ENCODE measurements at places on chromosomes 16 and 17.

DNA sequence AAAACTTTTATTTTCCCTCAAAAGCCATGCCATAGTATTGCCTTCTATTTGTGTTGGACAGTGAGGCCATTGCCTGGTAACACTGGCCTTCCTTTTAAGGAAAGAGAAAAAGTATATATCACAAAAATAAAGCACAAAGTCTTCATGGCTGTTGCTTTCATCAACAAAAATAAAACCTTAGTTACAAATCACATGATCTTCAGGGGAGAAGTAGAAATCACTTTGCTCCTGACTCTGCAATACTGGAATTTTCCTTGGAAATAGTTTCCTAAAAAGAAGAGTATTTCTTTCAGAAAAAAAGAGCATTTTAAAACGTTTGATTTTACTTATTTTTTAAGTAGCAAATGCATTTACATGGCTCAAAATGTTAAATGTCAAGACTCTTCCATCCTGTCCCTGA is 41.9 kb downstream of the FAM20A start:
- peak; percentile 67 for DNase-seq

DNA sequence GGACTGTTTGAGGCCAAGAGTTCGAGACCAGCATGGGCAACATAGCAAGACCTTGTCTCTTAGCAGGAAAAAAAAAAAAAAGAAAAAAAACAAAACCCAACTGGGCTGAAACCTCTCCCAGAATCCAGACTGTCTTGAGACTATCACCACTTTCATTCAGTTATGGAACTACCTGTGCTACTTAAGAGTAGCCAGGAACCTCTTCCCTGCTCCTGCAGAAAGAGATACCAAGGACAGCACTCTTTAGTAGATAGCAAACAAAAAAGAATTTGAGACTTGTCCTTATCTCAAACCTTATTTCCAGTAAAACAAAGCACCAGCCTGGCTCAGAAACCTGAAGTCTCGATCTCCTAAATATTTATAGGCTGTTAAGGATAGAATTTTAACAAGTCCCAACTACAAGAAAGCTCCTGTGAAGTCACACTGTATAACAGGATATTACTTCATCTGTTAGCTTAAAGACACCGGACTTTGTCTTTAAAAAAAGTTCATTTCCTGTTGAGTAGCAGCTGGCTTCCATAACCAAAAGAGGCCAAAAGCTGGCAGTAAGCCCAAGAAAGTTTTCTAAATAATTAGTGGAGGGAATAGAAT is 5.1 kb downstream of the CDR2 start:
- peak; percentile 48 for DNase-seq

- no peak for DNase-seq
These were observed 17.0 kb downstream of the KSR1 start for GRCh38 chr17:27473190-27473747.

- peak; percentile 87 for DNase-seq
These were observed 6.0 kb upstream of the CCL1 start for GRCh38 chr17:34368946-34369500.

DNA sequence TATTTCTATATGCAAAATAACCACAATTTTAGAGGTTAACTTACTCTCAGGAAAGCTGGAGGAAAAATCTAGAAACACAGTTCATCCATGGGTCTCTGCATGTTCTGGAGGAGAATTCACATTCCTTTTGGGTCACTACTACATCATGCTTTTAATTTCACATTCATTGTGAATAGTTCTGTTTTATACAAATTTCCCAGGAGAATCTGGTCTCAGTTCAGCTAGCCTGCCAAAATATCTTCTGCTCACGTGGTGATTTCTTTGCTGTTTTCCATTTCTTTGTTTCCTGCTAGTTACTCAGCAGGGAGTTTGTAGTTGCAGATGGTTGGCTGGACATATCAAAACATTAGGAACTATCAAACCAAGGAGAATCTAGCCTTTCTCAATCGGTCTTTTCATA is at the start of gene ABCA9:
TSS of gene ABCA9 (minus strand) at position 106 of the 400 bp plus-strand sequence. CDS start 9,801 bp downstream, outside the sequence.
- DNase-seq = peak; percentile 54

DNA sequence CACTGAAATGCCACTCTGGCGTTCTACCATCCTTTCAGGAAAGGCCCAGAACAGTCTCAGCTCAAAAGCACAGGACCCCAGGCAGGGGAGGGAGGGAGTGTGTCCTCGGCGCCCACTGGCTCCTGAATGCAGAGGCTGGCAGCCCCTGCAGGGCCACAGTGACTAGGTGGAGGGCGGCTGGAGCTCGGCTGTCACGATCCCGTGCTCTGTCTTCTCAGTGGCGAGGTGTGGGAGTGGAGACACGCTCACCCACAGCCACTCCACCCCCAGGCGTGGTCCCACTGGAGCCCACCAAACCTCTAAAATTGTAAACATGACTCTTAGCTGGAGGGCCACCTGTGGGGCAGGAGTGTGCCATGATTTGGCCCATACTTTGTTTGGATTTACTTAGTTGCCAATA is 16.4 kb upstream of the FASN start:
- no peak for DNase-seq

Measured in inflammatory macrophage treated with lipopolysaccharide for 4 hours (primary cell).